ENCODE measurements at places on chromosomes 12 and 14.

GRCh38 chr14:64691376-64691775, 12.8 kb upstream of the PLEKHG3 start:
- DNase-seq, result no peak

DNA sequence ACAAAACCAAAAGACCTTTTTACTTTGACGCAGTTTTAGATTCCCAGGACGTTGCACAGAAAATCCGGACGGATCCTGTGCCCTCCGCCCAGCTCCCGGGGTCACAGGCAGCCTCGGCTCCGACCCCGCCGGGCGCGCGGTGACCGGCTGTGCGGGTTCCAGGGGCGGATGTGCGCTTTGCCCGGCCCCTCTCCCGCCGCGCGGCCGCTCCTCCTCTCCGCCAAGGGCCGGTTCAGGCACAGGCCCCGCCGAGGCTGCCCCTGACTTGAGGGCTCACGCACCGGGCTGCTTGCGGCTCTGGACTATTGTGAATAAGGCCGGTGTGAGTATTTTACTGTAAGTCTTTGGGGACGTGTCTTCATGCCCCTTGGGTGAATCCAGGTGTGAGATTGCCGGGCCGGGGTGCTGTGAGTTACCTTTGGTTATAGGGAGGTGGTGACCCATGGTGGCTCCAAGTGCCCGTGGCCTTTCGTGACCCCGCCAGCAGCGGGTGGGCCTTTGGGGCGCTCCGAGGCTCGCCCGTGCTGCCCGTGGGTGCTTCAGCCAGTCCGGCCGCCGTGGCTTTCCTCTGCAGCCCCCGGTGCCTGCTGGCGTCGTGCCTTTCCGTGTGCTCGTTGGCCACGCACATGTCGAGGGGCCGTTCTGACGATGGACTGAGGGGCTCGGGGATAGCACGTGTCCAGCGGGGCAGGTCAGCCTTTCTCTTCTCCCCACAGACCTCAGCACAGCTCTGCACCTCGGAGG, 45.9 kb downstream of the NOC4L start:
- DNase-seq, result peak; percentile 48

GRCh38 chr14:39060818-39061437, 42.1 kb downstream of the SEC23A start:
- DNase-seq, result no peak

- no peak for DNase-seq
These were observed at the start of gene LRRC43 for GRCh38 chr12:122182887-122183587. TSS of gene LRRC43 (plus strand) at chr12:122183123. CDS start at chr12:122183145, 22 bp downstream.

DNA sequence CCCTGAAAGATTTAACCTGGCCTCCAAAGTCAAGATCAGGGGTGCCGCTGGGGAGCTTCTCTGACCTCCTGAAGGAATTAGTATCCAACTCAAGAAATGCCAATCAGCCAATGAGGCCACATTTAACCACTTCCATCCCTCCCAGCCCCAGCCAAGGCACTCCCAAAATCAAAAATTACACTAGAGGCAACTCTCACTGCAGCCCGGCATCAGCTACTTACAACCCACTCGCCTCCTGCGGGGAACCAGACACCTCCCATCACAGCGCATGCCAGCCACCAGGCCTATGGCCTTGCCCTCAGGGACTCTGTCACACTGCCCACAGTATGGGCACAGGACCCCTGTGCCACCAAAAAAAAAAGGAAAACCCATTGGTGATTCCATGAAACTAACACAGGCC, 62.3 kb upstream of the DDX11 start:
- no peak for DNase-seq

- no peak for DNase-seq
These were observed 793.6 kb downstream of the GALC start for GRCh38 chr14:87199381-87199780.

- DNase-seq, result peak; percentile 70
These were observed 18.8 kb upstream of the GAS2L3 start for GRCh38 chr12:100554608-100555077.

- no peak for DNase-seq
These were observed 21.6 kb upstream of the CCDC60 start for GRCh38 chr12:119312904-119313303.

- DNase-seq, result no peak
These were observed 2.6 kb upstream of the DNAAF2 start for GRCh38 chr14:49637534-49638078.

- DNase-seq, result no peak
These were observed 55.4 kb downstream of the SETD3 start for GRCh38 chr14:99425272-99425681.

- DNase-seq, result no peak
These were observed 387.5 kb downstream of the TMEM121 start for GRCh38 chr14:105913861-105914260.

DNA sequence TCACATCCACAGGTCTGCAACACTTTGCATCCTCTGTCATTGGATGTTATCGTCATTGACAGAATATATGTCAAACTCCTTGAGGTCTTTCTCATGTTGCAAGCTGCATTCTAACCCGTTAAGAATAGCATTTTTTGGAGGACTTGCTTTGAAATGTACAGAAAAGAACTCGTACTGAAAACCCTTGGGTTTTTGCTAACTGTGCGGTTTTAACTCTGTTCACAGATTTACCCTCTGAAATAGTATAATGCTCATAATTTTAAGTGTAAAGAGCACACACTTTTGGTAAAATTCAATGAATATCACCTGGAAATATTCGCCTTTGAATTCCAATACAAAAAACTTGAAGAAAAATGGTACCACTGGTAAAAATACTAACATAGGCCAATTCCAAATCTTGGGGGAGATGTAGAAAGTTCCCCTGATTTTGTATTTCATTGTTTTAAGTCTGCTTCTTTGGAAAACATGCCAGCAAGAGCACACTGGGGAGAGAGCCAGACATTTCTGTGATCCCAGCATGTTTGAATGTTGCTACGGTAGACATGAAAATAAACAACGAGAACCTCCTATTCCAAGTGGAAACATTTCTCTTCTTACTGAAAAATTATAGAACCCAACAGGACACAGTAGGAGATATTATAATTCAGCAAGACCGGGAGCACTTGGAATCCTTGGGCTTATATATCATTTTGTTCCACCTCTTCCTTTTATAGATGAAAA, 446.0 kb downstream of the AEBP2 start:
- DNase-seq, result no peak

GRCh38 chr12:89484470-89484869, 40.1 kb downstream of the GALNT4 start:
- DNase-seq, result no peak

DNA sequence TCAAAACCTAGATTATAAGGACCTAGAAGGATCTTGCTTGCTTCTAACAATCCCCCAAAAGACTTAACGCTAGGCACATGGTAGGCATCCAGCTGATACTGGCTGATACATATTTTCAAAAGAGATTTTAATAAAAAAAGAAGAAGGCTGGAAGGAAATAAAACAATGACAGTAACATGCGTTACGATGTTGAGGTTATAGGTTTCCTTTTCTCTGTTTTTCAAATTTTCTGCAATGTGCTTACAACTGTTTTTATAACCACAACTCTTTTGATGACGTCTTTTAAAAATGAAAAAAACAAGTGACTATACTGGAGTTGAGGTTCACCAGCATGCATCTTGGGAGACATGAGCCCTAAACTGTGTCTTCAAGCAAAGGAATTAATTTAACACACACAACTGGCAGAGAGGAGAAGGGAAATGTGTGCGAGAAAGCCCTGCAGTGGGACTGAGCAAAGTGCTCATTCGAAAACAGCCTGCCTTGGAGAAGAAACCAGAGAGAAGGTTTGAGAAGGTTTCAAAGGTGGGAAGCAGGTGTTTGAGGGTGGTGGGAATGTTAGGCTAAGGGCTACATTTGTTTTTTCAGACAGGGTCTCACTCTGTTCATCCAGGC, 80.4 kb downstream of the DUSP16 start:
- no peak for DNase-seq

DNA sequence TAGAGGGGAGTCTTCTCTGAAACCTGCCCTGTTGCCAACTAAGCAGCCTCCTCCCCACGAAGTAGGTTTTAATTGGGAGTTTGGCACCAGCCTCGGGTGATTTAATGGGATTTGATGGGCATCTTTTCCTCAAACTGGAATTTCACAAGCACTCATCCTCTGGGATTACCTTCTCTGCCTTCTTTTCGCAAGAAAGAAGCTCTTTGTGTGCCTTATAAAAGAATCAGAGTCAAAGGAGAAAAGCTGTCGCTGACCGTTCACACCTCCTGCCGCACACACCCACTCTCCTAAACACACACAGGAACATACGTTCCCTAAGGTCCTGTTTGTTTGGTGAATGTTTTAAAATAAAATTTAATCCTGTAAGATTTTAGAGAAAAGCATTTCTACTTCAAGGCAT, 84.0 kb downstream of the PRMT8 start:
- DNase-seq, result no peak

- no peak for DNase-seq
These were observed 42.5 kb upstream of the OTOGL start for GRCh38 chr12:80056845-80057244.

GRCh38 chr12:22312336-22312735, 22.2 kb downstream of the ST8SIA1 start:
- DNase-seq, result no peak

GRCh38 chr12:47080725-47081502, 1.2 kb upstream of the AMIGO2 start:
- DNase-seq, result no peak

DNA sequence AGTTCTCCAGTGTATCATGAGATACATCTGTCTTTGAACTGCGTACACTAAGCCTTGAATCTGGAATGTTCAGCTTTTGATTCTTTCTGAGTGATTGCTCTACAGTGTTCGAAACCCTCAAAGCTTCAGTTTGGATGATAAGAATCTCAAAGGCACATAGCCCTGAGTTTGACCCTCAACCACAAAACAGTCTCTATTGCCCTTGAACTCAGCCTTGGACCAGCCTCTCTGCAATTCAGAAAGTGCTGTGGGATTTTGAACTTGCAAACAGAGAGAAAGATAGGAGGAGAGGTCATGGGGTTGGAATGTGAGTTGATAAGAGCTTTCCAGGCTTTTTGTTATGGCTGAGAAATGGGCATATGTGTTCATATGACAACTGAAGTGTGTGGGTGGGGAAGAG, 100.3 kb downstream of the MYRFL start:
- DNase-seq, result no peak

Data from hepatic stellate cell (primary cell).